Right cardiac atrium (tissue), 5 donors: ENCODE measurements at places on chromosomes 1 and 21. TPM values are rescaled to one million over a fixed set of nuclear protein-coding genes. Genes with fewer than 3 reads are reported as not detected.

DNA sequence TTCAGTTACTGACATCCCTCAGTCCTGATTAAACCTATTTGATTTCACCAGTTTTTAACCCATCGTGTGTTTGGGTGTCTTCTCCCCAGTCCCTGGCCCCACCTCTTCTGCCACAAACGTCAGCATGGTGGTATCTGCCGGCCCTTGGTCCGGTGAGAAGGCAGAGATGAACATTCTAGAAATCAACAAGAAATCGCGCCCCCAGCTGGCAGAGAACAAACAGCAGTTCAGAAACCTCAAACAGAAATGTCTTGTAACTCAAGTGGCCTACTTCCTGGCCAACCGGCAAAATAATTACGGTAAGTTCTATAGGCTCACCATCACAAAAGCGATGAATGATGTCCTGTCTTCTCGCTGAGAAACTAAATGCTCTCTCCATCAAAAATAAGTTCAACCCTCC lies 28.7 kb downstream of the NBPF3 start:
- DNase-seq = no peak

GRCh38 chr1:11178021-11179015 lies 10.8 kb upstream of the ANGPTL7 start:
- no peak for DNase-seq

DNA sequence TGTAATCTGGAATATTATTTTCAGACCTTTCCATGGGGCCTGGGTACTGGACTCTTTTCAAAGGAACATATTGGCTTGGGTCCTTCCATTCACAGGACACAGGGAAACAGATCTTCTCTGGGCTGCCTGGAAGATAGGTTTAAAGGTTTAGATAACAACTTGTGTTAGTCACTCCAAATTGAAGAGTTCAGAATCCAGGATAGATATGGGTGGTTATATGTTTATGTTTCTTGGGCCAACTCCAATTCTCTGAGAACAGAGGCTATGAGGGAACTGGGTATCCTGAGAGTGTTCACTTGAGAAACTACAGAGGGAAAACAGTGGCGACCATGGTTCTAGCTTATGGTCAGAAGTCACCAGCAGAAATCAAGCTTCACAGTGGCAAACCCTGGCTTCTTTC lies 8.7 kb upstream of the PIGM start:
- no peak for DNase-seq

DNA sequence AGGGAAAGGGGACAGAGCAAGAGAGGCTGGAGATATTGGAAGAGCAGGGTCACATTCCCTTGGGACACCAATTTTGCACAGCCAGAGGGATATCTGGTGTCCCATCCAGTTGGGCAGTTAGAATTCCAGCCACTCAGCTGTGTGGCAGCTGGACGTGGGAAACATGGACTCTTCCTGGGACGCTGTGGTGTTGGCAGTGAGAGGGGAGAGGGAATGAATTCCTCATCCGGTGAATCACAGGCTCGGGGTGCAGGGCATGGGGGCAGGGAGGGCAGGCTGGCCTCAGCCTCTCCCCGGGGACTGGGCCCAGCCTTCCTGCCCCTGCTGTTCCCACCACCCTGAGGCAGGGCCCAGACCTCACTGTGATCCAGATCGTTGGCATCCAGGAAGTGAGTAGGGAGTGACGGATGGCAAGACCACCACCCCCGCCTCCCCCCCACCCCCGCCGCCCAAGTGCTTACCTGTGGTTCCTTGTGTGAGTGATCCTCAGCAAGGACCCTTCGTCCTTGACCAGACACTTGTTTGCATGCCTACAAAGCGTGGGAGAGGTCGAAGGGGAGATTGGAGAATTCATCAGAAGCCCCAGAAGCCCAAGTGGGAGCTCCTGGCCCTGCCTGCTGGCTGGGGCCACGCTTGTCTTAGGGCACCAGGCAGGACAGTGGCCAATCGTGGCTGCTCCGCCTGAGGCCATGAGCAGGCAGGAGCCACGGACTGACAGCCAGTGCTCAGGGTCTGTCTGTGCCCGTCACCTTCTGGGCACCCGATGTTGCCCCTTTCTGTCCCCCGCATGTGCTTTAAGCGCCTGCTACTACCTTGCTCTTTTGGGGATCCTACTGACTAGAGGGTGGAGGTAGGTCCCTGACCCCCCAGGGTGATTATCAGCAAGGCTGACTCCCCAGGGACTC lies 8.7 kb downstream of the WNT3A start:
- DNase-seq = no peak

DNA sequence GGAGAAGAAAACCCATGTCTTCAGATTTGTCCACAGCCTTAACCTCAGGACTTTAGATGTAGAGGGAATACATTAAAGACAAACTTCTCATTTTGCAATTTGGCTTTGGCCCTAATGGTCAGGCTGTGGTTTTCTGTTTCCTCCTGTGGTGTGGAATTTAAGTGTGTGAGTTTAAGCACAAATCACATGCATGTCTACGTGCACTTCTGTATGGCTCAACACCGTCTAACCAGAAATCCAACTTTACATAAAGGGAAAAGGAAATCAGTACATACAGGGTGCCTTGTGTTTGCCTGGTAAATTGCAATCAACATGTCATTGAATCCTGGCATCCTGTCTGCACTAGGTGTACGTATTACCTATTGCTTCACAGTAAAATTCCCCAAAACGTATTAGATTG lies 1.2 kb upstream of the ZNF124 start:
- DNase-seq = no peak

- no peak for DNase-seq
Observed at GRCh38 chr1:165014753-165015152, 341.8 kb downstream of the LMX1A start.

GRCh38 chr21:23445307-23445706 lies 2162.0 kb downstream of the MRPL39 start:
- no peak for DNase-seq

DNA sequence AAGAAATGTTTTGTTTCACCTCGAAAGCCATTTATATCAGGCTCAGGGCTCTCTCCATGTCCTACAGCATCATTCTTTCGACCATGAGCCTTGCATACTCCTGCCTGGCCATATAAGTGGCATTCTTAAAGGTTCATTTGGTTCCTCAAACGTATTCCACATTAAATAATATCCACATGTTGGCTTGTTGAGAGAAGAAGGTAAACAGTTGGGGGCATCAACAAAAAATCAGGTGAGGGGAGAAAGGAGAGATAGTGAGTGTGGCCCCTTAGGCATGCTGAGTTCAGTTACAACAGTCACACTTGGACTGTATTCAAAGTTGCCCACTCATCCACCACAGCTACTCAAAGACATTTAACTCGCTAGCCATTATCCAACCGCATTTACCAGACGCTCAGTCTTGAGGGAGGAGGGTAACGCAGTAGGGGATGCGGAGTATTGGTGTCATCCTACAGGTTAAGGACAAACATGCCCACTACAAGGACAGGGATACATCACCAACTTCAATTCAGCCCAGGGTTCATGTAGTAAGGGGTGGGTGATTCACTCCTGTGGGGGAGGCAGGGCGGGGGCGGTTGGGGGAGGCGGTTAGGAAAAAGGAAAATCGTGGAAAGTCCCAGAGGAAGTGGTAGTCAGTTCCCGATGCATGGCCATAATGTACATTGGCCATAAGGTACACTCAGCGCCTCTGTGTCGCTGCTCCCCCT lies 1.4 kb downstream of the ZNF697 start:
- no peak for DNase-seq

- no peak for DNase-seq
Observed at GRCh38 chr1:235972311-235972689, 92.6 kb downstream of the NID1 start.

DNA sequence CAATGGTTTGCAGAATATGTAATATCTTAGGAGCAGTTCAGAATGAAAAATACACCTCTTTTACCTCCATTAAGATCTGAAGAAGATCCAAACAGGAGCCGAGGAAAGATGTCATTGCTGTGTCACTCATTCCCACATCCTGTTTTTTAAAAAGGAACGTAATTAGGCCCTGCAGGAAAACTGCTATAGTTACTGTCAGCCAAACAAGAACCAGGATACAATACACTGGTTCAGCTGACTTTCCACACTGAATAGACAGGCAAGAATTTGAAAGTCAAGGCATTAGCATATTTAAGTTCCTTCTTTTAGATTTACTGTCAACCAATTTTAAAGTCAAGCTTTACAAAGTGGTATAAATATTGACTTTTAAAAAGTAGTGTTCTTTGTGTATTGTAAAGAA lies 63.8 kb downstream of the IARS2 start:
- DNase-seq = no peak

DNA sequence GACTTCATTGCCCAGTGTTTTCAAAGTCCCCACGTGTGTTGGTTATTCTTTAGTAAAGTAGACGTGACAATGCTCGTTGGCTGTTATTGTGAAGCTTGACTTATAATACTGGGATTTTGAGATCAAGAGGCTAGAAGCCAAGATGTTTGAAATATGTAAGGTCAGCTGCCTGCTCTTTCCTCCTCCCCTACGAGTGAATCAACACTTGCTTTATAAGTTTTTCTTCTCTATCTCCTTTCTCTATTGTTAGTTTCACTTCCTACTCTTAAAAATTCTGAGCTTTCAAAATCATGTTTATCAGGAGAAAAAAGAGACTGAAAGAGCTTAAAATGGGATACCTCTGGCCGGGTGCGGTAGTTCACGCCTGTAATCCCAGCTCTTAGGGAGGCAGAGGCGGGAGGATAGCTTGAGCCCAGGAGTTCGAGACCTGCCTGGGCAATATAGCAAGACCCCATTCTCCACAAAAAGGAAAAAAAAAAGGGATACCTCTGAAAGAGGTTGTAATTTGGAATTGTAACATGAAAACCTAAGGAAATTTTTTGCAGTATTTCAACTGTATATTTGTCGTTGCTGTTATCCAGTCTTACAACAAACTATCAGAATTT lies 72.0 kb downstream of the EPB41 start:
- no peak for DNase-seq

DNA sequence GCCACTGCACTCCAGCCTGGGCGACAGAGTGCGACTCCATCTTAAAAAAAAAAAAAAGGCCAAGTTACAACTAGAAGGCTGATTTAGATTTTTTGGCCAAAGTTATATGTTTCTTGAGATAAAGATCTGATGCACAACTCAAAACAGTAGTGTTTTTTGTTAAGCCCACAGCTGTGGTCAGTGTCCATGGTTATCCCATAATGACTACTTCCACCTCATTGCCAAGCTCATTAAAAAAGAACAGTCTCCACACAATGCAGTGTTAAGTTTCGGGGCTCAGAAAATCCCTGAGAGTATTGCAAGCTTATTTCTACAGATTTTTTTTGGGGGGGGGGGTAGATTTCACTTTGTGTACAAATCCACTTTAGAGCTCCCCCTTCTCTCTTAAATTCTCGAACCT lies 120.5 kb downstream of the RUNX1 start:
- DNase-seq = no peak

DNA sequence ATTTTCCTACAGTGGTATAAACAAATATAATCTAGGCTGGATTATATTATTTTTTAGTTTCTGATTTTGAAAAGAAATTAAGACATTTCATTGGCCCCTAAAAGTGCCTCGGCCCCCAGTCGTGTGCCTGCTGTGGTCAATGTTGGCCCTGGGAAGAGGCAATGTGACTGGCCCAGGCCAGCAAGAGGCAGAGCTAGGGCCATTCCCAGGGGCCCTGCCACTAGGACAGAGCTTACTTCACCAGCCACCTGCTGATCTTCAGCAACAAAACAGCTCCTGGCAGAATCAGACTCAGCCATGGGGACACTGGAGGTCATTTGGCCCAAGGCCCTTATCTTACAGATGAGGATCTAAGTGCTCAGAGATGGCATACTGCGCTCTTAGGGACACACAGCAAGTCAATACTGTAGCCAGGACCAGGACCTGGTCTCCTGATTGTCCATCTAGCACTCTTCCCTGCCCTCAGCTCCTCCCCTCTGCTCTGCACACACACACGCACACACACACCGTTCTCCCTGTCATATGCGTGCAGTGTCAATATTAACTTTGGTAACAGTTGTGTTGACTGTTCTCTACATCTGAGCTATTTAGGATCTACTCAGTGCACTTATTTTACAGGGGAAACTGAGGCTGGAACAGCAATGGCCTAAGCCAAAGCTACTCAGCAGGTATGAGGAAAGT lies 16.6 kb upstream of the KLHDC7A start:
- no peak for DNase-seq

- no peak for DNase-seq
Observed at GRCh38 chr1:7266561-7266960, 481.3 kb downstream of the CAMTA1 start.

- no peak for DNase-seq
Observed at GRCh38 chr1:197129698-197130097, 16.8 kb downstream of the ASPM start.

DNA sequence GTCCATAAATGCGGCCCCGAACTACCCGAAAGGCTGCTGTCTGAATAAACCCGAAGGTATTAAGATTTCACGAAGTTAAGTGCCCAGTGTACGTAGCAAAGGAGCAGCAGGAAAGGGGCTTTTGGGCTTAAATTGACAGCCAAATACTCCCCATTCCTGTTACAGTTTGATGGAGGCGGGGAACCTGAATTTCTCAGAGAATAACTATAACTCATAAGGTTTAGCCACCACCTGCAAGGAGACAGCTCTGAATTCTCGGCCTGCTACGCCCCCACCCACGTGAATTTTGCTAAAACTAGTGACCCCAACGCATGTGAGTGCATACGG lies 5.2 kb downstream of the GFI1 start:
- no peak for DNase-seq

DNA sequence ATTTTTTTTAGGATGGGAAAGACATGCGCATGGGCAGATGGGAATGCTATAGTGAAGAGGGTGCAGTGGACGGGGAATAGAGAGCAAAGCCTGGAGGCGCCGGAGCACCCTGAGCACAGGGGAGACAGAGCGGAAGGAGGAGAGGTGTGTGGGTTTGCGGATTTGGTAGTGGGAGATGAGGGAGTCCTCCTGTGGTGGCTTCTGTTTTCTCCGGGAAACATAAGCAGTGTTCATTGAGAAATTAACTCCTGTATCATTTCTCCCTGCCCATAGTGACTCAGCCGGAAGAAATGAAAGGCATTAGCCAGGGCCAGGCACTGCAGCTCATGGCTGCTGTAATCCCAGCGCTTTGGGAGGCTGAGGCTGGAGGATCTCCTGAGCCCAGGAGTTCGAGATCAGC lies 4.7 kb upstream of the PTPRF start:
- DNase-seq = no peak

GRCh38 chr1:198788561-198789064 lies 149.8 kb downstream of the PTPRC start:
- no peak for DNase-seq

Gene ST6GALNAC5
- total RNA-seq = 0.39 TPM

Gene FMO2
- total RNA-seq = 87.7 TPM

Gene NFYC
- 82.6 TPM for total RNA-seq

Gene IL19
- not detected for total RNA-seq

Gene USP1
- total RNA-seq = 17.2 TPM

Gene SLFNL1
- total RNA-seq = 0.53 TPM

Gene SPRR1B
- not detected for total RNA-seq
